Fibroblast of villous mesenchyme (primary cell): ENCODE measurements at places on chromosomes 12 and 14. TPM values are rescaled to one million over a fixed set of nuclear protein-coding genes. Genes with fewer than 3 reads are reported as not detected.

Gene CAPZA3
- total RNA-seq = not detected in 2 replicates

Gene OR10G2
- not detected in 2 replicates for total RNA-seq

Gene TTC7B
- 16.8 and 25.8 TPM in 2 replicates for total RNA-seq

Gene OTUB2
- 0.97 and 1.3 TPM in 2 replicates for total RNA-seq

Gene SIX1
- total RNA-seq = under 0.01 and 0.64 TPM in 2 replicates

Gene KRT82
- total RNA-seq = not detected in 2 replicates

Gene COX8C
- not detected in 2 replicates for total RNA-seq

Gene PCBP2
- total RNA-seq = 193 and 237 TPM in 2 replicates

Gene MYF6
- total RNA-seq = not detected in 2 replicates

Gene TAC3
- total RNA-seq = 0.43 TPM in 1 of 2 replicates, not detected in the other

Gene OR4Q3
- not detected in 2 replicates for total RNA-seq

Gene MYH6
- total RNA-seq = not detected in 2 replicates

Gene VRTN
- not detected in 2 replicates for total RNA-seq

Gene MSRB3
- 89.2 and 111 TPM in 2 replicates for total RNA-seq

Gene KITLG
- 13.8 and 16.4 TPM in 2 replicates for total RNA-seq

Gene NANOG
- total RNA-seq = not detected in 2 replicates

Gene EMC9
- 9.9 and 17.4 TPM in 2 replicates for total RNA-seq
